Dorsolateral prefrontal cortex (tissue), 122 donors: ENCODE measurements at places on chromosomes 2 and 18. TPM values are rescaled to one million over a fixed set of nuclear protein-coding genes. Genes with fewer than 3 reads are reported as not detected.

Gene HPCAL1
- 107 TPM for total RNA-seq

- no peak for DNase-seq
Measured at GRCh38 chr2:235639885-235640284, 146.0 kb downstream of the AGAP1 start.

DNA sequence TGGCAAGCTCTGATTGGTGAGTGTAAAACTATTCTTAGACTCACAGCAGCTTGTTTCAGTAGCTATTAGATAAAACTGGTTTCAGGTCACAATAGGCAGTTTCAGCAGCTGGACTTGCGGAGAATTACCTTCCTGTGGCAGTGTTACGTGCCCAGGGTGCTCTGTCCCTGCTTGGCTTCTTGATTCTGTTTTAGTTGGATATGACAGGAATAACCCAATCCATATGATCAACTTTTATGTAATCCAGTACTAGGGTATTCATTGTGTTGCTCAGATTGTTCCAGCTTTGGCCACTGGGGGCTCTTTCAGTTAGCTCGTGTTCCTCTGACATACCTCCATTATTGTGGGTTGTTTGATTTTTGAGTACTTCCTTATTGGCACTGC, 43.1 kb downstream of the INPP4A start:
- no peak for DNase-seq

- no peak for DNase-seq
Measured at GRCh38 chr2:18599509-18600254, 10.3 kb upstream of the NT5C1B start.

Gene PMAIP1
- 0.38 TPM for total RNA-seq

DNA sequence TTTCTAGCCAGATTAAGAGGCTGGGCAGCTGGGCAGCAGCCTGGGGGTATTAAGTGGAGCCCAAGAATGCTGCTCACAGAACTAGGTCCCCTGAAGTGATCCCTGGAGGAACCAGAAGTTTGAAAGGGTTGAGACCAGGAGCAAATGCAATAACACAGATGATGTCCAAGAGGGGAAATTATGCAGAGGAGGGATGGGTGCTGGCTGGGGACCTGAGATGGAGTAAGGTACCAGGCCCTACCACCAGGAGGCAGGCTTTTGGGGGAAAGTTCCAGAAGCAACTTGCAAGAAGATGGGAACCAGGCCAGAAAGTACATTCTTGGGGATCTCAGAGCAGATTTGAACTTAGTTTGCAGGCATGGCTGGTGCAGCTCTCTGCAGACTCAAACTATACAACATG, 175.1 kb downstream of the NCK2 start:
- no peak for DNase-seq

DNA sequence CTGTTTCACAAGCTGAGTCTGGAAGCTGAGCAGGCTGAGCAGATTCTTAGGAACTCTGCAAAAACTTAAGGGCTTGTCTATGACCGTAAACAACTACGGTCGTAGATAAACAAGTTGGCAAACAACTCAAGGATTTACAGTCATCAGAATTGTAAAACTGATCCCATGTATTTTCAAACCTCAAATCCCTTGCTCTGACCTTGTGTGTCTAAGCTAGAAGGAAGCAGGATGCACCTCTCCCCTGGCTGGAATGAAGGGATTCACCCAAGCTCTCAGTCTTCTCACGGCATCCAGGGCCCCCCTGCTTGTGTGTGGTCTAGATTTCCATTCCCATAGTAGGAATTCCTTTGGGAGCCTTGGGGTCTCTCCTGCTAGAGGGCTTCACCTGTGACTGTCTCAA, 12.4 kb upstream of the IL1RN start:
- DNase-seq = no peak

- DNase-seq = no peak
Measured at GRCh38 chr18:3175195-3175758, 44.5 kb downstream of the MYOM1 start.

- DNase-seq = no peak
Measured at GRCh38 chr18:79947881-79948610, 3.4 kb downstream of the SLC66A2 start.

- no peak for DNase-seq
Measured at GRCh38 chr2:84918430-84918829, 13.0 kb downstream of the TMSB10 start.

- DNase-seq = no peak
Measured at GRCh38 chr2:240559286-240559685, 871 bp upstream of the DUSP28 start.

Gene IL1B
- 2.6 TPM for total RNA-seq

Gene MYOM1
- total RNA-seq = 6.0 TPM
